Right hindlimb (tissue), 1 donor: ENCODE measurements at places on chromosomes 3 and 15.

DNA sequence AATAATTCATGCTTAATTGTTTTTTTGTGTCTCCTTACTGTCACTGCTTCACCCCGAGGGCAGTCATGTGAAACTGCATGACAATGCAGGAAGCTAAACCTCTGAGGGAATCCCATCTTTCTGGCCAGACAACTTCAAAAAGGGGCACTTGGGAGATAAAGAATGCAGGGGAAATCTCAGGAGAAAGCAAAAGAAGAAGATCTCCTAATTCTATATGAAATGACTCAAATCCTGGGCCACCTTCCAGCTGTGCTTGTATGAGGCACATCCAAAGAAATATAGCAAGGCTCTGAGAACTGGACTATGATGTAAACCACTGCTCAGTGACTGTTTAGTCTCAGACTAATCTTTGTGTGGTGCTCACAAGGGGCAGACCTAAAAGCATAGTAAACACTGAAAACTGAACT, 22.6 kb upstream of the UMPS start:
- DNase-seq: peak; percentile 43

DNA sequence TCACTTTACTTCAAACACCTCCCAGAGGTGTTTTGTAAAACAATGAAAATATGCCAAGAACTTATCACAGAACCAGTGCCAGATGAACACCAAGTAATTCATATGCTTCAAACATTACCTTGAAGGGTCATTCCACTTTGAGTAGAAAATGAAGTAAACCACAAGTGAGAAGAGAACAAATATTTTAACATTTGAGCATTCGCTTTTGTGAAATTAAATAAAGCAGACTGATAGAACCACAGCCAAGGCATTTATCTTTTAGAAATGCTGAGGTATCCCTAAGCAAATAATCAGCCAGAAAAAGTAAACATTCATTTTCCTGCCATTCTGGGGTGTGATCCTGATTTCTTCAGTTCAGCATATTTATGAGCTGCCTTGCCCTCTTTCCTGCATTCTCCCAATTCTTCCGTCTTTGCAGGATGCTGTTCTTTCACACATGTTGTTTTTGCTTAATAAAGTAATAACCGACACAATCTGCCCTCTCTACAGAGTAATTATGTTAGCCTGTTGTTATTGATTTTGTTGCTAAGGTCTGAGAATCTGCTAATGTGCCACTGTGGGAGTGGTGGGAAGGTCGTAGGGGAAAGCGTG, 235.6 kb upstream of the TGFBR2 start:
- no peak for DNase-seq

DNA sequence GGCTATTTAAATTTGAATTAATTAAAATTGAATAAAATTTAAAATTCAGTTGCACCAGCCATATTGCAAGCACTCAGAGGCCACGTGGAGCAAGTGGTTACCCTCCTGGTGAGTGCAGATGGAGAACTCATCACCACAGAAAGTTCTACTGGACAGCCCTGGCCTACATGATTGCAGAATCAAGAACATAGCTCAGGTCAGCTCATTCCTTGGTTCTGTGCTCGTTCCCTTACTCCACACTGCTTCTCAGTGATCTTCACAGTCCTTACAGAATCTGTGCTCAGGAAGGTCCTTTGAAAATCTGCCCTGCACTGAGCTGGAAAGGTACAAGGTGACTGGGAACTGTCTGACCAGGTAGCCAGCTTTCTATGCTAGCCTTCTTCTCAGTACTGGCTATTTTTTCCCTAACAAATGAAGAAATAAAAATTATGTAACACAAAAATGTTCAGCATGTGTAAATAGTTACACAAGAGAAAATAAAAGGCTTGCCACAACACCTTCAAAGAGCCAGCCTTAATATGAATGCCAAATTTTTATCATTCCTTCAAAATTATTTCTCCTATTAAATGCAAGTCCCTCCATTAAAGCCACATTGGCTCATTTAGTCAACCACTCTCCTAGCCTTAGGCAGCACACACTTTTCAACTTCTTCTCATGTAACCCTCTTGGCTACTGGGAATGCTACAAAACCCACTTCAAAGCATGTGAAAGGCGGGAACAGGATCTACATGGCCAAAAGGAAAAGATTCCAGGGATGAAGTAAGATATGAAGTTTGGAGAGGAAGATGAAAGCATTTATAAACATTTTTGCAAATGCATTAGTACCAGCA, 326.4 kb upstream of the WNT5A start:
- no peak for DNase-seq

- no peak for DNase-seq
Measured at GRCh38 chr3:15783361-15783969, 14.3 kb downstream of the ANKRD28 start.

- no peak for DNase-seq
Measured at GRCh38 chr3:43024181-43024885, 45.2 kb downstream of the GASK1A start.

GRCh38 chr15:38454696-38455090, 766 bp downstream of the FAM98B start:
- no peak for DNase-seq

DNA sequence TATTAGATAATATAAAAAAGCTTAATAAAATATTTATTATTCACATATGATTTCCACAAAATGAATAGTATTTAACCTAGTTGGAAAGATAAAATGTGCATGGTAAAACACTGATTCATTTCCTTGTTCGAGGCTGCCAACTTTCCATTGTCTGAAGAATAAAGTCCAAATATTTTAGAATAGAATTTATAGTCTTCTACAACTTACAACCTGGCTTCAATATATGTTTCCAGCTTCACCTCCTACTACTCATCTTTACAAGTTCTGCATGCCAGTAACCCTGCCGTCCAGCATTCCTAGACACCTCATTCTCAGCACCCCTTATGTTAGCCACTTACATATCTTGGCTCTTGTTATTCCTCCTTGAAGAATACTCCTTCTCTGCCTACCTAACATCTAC, 244.5 kb downstream of the FGF12 start:
- no peak for DNase-seq

DNA sequence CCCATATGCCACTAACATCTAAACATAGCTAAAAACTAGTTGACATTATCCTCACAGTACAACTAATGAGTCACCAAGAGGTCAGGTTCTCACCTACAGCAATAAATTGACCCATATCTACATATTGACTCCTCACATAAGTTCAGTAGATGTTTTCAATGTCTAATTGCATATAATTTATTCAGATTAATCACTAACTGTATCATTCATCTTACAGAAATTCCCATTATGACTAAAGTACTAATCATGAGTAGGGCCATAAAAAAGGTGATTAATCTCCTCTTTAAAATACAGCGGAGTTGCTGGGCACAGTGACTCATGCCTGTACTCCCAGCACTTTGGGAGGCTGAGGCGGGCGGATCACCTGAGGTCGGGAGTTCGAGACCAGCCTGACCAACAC, 82.4 kb upstream of the ST3GAL6 start:
- DNase-seq: no peak

GRCh38 chr15:58856086-58856485, 77.4 kb downstream of the SLTM start:
- DNase-seq: no peak

GRCh38 chr3:174333640-174334039, 525.5 kb upstream of the NAALADL2 start:
- no peak for DNase-seq

DNA sequence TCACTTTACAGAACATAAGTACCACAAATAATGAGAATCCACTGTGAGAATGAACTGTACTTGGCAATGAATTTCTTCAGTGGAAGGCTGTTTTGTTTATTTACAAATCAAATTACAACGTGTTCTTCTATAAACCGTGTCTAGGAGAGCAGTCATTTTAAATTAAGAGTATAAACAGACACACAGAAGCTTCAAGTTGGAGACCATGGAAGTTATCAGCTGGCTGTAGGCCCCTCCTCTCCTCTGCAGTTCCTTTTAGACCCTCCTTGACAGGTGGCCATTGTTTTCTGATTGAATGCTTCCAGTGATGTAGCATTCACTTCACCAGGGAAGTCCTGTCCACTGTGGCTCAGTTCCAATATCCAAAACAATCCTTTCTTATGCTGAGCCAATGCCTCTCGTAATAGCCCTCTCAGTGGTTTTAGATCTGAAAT, 7.3 kb upstream of the MAPK6 start:
- no peak for DNase-seq

DNA sequence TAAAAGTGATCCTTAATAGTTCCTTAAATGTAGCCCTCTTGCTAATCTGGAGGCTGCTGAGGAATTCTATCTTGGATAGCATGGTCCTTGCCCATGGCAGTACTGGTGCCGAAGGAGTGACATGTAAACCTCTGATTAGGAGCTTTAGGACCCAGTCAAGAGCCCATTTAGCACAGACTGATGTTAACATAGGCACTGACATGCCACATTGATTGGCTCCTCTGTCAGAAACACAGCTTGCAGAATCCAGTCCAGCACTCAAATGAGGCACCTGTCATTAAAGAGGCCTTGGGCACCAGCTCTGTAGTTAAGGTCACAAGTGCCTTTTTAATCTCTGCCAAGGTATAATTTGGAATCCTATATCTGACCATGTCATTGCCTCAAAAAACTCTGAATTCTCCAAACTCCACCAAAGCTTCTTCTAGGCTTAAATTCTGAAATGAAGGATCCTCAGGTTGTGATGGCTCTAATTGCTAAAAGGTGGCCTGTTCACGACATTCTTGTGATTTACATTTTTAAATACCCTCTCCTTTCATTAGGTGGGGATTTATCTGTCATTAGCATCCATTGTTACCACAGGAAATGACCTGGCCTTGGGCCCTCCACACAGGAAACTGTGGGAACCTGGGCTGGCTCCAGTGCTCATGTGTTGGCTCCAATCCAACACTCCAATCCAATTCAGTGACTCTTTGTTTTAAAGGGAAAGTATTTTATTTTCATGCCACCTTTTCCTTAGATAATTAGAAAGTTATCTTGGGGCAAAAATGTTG, 57.3 kb upstream of the RNF7 start:
- peak; percentile 27 for DNase-seq

GRCh38 chr3:187906416-187906815, 161.1 kb upstream of the BCL6 start:
- no peak for DNase-seq

GRCh38 chr15:82186719-82187406, 75.7 kb downstream of the EFL1 start:
- DNase-seq: no peak

DNA sequence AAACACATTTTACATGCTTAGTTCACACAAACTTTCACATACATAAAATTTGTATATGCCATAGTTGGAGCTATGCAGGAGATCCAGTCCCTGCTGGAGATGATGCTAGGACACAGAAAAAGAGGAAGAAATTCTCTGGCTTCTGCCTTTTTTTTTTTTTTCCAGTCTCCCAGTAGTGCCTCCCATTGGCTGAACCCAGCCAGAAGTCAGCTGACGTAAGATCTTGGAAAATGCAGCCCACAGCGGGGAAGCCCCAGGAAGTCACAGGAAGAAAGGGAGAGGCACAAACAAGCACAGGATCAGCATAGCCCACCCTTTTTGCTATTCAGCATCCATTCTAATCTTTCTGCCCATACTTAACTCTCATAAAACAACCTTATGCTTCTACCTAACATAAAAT, 38.5 kb downstream of the SCN11A start:
- DNase-seq: no peak

- DNase-seq: no peak
Measured at GRCh38 chr3:8154617-8155016, 347.0 kb upstream of the LMCD1 start.

- no peak for DNase-seq
Measured at GRCh38 chr15:98686983-98687382, 38.6 kb downstream of the IGF1R start.

DNA sequence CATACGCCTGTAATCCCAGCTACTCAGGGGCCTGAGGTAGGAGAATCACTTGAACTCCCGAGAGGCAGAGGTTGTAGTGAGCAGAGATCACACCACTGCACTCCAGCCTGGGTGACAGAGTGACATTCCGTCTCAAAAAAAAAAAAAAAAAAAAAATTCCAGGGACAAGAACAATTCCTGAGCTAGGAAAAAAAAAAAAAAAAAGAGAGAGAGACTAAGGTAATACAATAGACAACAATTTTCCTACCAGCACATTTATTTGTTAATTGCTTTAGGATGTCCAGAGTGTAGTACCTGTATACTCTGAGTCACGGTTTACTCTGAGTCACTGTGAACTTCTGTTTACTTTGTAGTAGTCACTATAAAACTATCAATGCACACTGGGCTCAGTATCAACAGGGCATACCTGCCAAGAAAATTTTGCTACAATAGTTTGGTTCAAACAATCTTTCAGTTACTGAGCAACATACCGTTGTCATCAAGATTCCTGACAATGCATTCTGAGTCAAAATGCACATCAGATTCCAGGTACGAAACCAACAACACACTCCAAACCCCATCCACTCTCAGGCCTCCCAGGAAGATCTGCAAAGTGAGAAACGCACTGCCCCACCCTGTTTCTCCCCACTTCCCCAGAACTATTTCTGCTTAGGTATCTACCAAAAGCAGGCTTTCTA, 28.3 kb downstream of the IGF2BP2 start:
- DNase-seq: no peak

DNA sequence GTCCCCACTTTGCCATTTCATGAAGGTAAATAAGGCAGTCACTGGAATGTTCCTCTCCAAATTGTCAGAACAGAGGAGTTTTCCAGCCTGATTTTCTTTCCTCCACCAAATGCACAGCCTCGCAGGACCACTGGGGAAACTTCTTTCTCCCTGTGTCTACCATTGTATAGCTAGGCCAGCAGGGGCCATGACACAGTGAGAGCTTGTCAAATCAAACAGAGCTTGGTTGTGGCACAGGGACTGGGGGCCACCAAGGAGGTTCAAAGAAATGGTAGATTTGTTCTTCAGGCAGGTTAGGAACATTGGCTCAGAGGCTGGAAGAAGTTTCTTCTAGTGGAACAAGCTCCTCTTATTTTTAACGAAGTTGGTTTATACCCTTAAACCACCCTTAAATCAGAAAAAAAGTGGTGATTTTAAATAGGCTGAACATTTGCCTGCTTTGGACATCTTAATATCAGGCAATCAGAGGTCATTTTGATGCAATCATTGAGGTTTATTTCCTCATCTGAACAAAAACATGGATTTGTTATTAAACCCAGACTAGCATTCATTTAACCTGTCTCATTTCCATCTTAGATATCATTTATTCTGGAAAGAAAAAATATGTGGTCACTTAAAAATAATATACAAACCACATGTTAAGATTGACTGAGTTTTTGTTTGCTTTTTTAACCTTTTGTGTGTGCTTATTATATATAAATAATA, 105.6 kb downstream of the GTPBP8 start:
- DNase-seq: no peak

- DNase-seq: no peak
Measured at GRCh38 chr3:14290631-14291385, 111.6 kb upstream of the SLC6A6 start.
